PC-9 (cell line): ENCODE measurements at places on chromosomes 11 and 22.

GRCh38 chr22:31449506-31449905 is 40.1 kb downstream of the EIF4ENIF1 start:
- H3K36me3 ChIP-seq, result peaks cover 11% of the 10 kb centered on the region
- no peak overlapping the region for H3K4me3 ChIP-seq
- H3K27me3 ChIP-seq, result no peaks in the 10 kb centered on the region
- no peaks in the 10 kb centered on the region for H3K4me1 ChIP-seq
- DNase-seq, result no peak
- H3K27ac ChIP-seq, result no peak overlapping the region

GRCh38 chr22:29797351-29797750 is 30.2 kb downstream of the UQCR10 start:
- no peaks in the 10 kb centered on the region for H3K27me3 ChIP-seq
- no peak for DNase-seq
- H3K4me1 ChIP-seq, result peaks cover 76% of the 10 kb centered on the region
- H3K4me3 ChIP-seq, result no peak overlapping the region

GRCh38 chr22:49091451-49091850 is 736.2 kb downstream of the BRD1 start:
- no peaks in the 10 kb centered on the region for H3K4me1 ChIP-seq
- H3K36me3 ChIP-seq, result no peaks in the 10 kb centered on the region
- H3K27me3 ChIP-seq, result peaks cover 98% of the 10 kb centered on the region
- DNase-seq, result no peak
- no peak overlapping the region for H3K4me3 ChIP-seq

GRCh38 chr11:46894506-46894905 is 23.8 kb downstream of the LRP4 start:
- no peak overlapping the region for H3K4me3 ChIP-seq
- peaks cover 15% of the 10 kb centered on the region for H3K4me1 ChIP-seq
- no peaks in the 10 kb centered on the region for H3K27me3 ChIP-seq
- no peak overlapping the region for H3K27ac ChIP-seq
- H3K36me3 ChIP-seq, result no peaks in the 10 kb centered on the region
- no peak for DNase-seq

DNA sequence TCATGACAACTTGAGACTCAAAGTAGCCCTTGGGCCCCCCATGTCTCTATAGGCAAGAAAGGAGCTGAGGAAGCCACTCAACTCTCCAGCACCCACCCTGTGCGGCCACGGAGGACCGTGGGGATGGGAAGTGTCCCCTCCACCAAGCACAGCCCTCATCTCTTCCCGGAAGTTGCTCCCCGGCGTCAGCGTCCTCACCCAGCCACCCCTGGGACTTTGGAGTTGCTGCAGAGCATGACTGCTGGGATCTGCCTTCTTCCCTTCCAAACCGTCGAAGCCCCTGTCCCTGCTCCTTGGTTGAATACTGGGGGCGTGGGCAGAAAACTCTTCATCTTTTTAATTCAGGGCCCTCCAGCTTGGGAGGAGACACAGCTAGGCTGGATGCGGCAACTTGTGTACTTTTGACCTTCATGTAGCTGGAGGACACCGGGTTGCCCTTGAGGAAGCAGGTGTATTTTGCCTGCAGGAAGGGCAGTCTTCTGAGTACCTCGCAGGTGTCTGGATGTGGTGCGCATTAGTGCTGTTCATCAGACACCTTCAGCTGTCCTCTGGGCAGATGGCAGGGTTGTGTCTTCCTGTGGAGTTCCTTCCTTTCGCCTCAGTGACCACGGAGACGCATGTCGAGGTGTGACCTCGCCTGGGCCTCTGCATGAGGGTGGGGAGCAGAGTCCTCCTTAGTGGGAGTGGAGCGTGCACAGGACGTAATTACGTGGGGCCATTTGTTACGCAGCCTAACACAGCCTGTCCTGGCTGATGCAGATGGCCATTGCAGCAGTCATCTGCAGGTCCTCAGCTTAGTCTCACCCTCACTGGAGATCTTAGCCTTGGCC is 12.2 kb upstream of the IFITM3 start:
- H3K27me3 ChIP-seq, result 0 out of 2 replicates have a peak, but pooled peaks cover 3% of the 10 kb centered on the region
- H3K27ac ChIP-seq, result no peak overlapping the region
- no peak overlapping the region for H3K4me3 ChIP-seq
- no peak for DNase-seq

- H3K27ac ChIP-seq, result no peak overlapping the region
- H3K27me3 ChIP-seq, result no peaks in the 10 kb centered on the region
- H3K4me3 ChIP-seq, result no peak overlapping the region
- H3K4me1 ChIP-seq, result no peaks in the 10 kb centered on the region
- no peaks in the 10 kb centered on the region for H3K36me3 ChIP-seq
- no peak for DNase-seq
These were observed 14.5 kb downstream of the DEAF1 start for GRCh38 chr11:680476-680875.

DNA sequence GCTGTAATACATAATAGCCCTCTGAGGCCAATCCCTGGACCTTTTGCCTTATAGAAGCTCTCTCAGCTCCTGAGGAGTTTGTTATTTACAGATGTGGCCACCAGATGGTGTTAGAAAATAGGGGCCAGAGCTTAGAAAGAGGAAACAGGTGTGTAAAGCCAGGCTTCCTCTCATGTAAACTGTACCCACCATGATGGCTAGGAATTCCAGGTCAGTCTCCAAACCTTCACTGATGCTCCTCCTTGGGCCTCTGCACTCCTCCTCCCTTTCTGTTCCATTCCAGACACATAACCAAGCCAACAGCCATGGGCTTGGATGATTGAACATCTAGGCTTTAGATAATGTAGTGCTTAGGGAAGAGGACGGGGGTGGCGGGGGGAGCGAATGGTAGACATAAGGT is 39.7 kb downstream of the USP35 start:
- no peak overlapping the region for H3K27ac ChIP-seq
- no peak overlapping the region for H3K4me3 ChIP-seq
- DNase-seq, result peak; percentile 45

- no peak for DNase-seq
- H3K4me3 ChIP-seq, result no peak overlapping the region
- no peaks in the 10 kb centered on the region for H3K4me1 ChIP-seq
- H3K27ac ChIP-seq, result no peak overlapping the region
- H3K27me3 ChIP-seq, result no peaks in the 10 kb centered on the region
These were observed 27.9 kb upstream of the MOB2 start for GRCh38 chr11:1514336-1515061.

DNA sequence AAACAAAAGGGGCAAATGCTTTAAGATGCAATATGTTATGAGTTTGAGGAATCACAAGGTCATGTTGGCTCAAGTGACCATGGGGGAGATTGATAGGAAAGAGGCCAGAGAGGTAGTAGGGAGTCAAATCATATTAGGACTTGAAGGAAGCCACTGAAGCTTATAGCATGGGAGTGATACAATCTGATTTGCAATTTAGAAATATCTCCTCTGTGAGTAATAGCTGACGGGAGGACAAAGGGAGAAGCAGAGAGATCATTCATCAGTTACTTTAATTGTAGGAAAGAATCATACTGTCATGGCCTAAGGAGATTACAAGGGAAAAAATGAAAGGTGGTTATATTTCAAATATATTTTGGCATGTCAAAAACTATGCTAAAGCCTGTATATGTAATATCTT is 793.6 kb upstream of the RAG2 start:
- no peaks in the 10 kb centered on the region for H3K36me3 ChIP-seq
- H3K27ac ChIP-seq, result no peak overlapping the region
- DNase-seq, result no peak
- no peak overlapping the region for H3K4me3 ChIP-seq
- no peaks in the 10 kb centered on the region for H3K27me3 ChIP-seq
- no peaks in the 10 kb centered on the region for H3K4me1 ChIP-seq

DNA sequence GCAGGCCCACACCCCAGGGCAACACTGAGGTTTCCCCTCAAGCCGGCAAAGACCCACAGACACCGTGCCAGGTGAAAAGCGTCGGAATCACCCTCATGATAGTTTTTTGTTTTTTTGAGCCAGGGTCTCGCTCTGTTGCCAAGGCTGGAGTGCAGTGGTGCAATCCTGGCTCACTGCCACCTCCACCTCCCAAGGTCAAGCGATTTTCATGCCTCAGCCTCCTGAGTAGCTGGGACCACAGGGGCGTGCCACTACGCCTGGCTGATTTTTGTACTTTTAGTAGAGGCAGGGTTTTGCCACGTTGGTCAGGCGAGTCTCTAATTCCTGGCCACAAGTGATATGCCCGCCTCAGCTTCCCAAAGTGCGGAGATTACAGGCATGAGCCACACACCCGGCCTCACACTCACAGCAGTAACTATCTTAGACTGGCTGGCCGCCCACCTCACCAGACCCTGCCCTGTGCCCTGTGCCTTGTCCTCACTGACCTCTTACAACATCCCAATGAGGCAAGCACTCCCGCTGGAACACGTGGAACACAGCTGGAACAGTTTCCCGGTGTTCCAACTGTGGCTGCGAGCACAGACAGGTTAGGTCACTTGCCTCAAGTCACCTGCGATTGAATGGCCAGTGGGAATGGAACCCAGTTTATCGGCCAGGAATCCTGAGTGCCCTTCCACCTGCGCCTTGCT is 21.1 kb downstream of the LRRC10B start:
- no peaks in the 10 kb centered on the region for H3K4me1 ChIP-seq
- peaks cover 41% of the 10 kb centered on the region for H3K27me3 ChIP-seq

- no peak overlapping the region for H3K27ac ChIP-seq
- no peak overlapping the region for H3K4me3 ChIP-seq
- no peaks in the 10 kb centered on the region for H3K4me1 ChIP-seq
- no peaks in the 10 kb centered on the region for H3K36me3 ChIP-seq
- no peak for DNase-seq
These were observed 76.3 kb downstream of the FAM168A start for GRCh38 chr11:73521621-73522020.

GRCh38 chr22:40009951-40010671 is 15.4 kb downstream of the FAM83F start:
- H3K27me3 ChIP-seq, result no peaks in the 10 kb centered on the region
- H3K4me3 ChIP-seq, result no peak overlapping the region
- H3K27ac ChIP-seq, result no peak overlapping the region
- DNase-seq, result no peak
- H3K36me3 ChIP-seq, result no peaks in the 10 kb centered on the region

DNA sequence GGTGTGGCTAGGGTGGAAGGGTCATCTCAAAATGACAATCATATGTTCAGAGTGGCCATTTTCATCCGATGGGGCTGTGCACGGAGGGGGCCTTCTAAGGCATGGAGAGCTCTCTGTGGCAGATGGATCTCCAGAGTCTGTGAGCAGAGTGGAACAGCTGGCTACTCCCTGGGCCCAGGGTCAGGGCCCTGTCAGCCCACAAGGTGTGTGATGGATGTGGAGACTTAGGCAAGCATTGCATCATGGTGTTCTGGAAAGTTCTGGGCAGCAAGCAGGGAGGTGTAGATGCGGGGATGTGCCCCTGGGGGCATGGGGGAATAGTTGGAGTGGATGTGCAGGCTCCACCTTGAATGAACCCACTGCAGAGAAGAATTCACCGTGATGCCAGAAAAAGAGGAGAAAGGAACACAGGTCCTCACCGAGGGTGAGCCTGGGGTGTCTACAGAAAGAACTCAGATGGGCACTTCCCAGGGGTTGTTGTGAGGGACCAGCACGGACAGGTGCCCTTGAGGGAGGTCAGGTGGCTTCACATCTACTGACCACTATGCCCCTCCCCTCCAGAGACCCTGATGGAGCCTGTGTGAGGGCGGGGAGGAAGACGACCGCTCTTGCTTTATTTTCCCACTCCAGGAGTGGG is 51.1 kb downstream of the CHRDL2 start:
- H3K27me3 ChIP-seq, result no peaks in the 10 kb centered on the region
- no peaks in the 10 kb centered on the region for H3K4me1 ChIP-seq
- H3K27ac ChIP-seq, result no peak overlapping the region
- H3K36me3 ChIP-seq, result no peaks in the 10 kb centered on the region
- no peak for DNase-seq

- H3K27me3 ChIP-seq, result no peaks in the 10 kb centered on the region
- H3K4me3 ChIP-seq, result no peak overlapping the region
- peaks cover 14% of the 10 kb centered on the region for H3K4me1 ChIP-seq
- no peak for DNase-seq
- no peaks in the 10 kb centered on the region for H3K36me3 ChIP-seq
These were observed 14.1 kb downstream of the MIAT start for GRCh38 chr22:26671317-26672059.

DNA sequence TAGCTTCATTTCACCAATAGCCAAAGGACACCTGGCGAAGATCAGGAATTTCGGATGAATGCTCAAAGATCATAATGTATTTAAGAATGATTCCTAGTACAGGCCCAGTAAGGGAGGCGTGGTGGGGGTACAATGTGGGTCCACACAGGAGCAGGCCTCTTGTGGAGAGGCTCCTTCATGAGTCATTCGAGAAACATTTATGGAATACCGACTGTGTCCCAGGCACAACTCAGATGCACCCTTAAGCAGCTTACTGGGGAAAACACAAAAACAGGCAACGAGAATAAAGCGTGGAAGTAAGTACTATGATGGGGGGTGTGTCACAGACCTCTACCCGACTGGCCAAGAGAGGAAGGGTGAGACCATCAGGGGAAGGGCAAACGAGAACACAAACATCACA is 44.5 kb downstream of the SMCO4 start:
- H3K36me3 ChIP-seq, result no peaks in the 10 kb centered on the region
- H3K27me3 ChIP-seq, result no peaks in the 10 kb centered on the region
- H3K4me3 ChIP-seq, result no peak overlapping the region
- DNase-seq, result no peak

DNA sequence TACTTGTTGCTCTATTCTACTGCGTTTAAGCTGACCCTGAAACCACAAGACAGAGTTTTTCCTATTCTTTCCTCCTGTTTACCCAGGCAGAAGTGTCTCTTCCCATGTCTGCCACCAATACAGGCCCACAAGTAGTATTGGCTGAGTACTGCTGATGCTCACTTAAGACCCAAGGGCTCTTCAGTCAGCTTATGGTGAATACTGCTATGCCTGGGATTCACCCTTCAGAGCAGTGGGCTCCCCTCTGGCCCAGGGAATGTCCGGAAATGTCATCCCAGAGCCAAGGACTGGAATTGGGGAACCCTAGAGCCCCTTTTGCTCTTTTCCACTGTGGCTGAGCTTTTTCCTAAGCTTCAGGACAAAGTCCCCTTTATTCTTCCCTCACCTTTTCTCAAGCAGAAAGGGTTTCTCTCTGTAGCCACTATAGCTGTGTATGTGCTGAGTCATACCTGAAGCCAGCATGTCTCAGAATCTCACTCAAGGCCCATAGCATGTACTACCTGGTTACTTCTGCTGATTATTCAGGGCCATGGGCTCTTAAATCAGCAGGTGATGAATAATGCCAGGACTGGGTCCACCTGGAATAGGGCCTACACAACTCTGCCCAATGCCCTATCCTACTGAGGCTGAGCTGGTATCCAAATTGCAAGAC is 745.8 kb upstream of the ANO5 start:
- H3K27ac ChIP-seq, result no peak overlapping the region
- H3K4me1 ChIP-seq, result no peaks in the 10 kb centered on the region
- no peaks in the 10 kb centered on the region for H3K36me3 ChIP-seq
- no peak for DNase-seq

GRCh38 chr22:46676881-46677280 is 56.7 kb downstream of the GRAMD4 start:
- H3K36me3 ChIP-seq, result 0 out of 2 replicates have a peak, but pooled peaks cover 3% of the 10 kb centered on the region
- no peak overlapping the region for H3K4me3 ChIP-seq
- H3K27ac ChIP-seq, result no peak overlapping the region
- DNase-seq, result no peak

GRCh38 chr11:69113646-69114340 is 41.9 kb upstream of the SMIM38 start:
- no peak overlapping the region for H3K4me3 ChIP-seq
- H3K27me3 ChIP-seq, result no peaks in the 10 kb centered on the region
- no peaks in the 10 kb centered on the region for H3K36me3 ChIP-seq
- H3K27ac ChIP-seq, result no peak overlapping the region
